ENCODE measurements at places on chromosomes 12 and 14.

DNA sequence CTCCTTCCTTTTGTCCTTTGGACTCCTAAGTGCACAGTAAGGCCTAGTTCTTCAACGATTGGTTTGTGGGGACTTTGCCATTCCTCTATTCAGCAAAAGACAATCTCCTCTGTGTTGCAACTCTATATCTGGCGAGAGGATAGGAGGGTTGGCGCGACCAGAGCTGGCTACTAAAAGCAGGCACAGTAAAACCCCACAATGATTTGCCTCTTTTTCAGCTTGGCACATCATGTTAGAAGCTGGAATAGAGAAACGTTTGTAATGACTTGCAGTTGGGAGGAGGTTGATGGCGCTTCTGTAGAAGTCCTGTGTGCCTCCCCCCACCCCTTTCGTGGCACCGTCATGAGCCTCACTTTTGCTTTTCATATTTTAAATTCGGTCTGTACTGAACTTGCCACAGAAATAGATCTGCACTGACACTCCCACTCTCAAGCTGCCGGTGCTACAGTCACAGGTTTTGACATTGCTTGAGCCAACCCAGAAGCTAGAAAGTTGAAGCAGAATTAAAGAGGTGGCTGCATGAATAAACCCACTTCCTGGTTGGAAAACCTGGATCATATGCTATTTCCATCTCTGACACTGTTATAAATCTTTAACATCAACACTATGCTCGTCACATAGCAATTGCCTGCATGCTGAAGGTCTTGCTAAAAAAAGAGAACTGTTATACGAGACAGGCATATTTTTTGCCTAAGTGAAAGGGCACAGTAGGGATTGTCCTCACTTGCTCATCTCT is 315.3 kb upstream of the PRICKLE1 start:
- no peak for DNase-seq

DNA sequence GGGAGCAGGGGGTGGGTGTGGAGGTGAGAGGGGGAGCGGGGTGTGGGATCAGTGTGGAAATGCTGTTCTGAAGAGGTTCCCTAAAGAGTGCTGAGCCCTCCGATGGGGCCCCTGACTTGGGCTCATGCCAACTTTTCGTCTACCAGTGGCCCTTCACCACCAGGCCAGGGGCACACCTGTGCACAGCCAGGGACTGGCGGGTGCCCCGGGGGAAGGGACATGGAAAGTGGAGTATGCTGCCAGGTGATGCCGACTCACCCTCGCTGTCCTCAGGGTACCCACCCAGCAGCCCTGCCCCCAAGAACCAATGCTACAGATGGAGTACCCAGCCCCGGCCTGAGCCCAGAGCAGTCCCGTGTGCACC is 26.2 kb downstream of the AMN start:
- DNase-seq, result no peak

GRCh38 chr14:31717294-31718085 is 156.3 kb downstream of the NUBPL start:
- no peak for DNase-seq

- DNase-seq, result no peak
Measured at GRCh38 chr14:93824076-93824475, 35.8 kb upstream of the PRIMA1 start.

DNA sequence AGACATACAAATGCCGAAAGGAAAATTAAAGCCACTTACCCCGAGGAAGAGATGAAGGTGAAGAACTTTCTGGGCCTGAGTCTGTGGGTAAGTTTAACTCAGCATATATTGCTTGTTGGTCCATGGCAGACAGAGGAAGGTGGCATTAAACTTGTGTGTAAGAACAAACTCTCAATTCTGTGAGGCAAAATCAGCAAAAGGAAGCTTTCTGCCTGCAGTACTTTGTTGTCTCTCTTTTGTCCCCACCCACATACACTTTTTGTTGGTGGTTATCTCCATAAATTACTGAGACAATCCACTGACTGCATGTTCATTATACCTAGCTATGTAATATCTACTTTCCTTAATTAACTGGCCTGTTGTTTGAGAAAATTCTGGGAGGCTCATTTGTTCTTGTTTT is at the start of gene KLRB1:
Gene KLRB1 (minus strand): TSS at position 201 of the 400 bp plus-strand sequence. CDS start 77 bp downstream, at position 124.
- DNase-seq, result peak; percentile 22

DNA sequence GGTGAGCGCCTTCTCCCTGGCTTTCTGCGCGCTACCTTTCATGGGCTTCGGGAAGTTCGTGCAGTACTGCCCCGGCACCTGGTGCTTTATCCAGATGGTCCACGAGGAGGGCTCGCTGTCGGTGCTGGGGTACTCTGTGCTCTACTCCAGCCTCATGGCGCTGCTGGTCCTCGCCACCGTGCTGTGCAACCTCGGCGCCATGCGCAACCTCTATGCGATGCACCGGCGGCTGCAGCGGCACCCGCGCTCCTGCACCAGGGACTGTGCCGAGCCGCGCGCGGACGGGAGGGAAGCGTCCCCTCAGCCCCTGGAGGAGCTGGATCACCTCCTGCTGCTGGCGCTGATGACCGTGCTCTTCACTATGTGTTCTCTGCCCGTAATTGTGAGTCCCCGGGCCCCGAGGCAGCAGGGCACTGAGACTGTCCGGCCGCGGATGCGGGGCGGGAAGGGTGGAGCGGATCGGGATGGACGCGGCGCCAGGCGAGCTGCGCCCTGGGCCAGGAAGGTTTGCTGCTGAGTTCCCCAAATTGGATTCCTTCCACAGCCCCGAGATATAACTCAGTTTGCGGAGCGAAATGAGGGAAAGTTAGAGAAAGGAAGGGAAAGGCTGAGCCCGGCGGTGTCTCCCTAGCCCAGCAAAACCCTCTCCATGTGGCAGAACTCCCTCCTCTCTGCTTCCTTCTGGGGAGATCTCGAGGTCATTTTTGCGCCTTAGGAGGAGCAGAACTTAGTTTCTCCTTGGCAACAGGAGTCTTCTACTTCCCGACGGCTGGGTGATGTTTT is 972 bp downstream of the PTGDR start:
- DNase-seq, result peak; percentile 25

- DNase-seq, result no peak
Measured at GRCh38 chr12:132545164-132545953, 55.4 kb downstream of the FBRSL1 start.

DNA sequence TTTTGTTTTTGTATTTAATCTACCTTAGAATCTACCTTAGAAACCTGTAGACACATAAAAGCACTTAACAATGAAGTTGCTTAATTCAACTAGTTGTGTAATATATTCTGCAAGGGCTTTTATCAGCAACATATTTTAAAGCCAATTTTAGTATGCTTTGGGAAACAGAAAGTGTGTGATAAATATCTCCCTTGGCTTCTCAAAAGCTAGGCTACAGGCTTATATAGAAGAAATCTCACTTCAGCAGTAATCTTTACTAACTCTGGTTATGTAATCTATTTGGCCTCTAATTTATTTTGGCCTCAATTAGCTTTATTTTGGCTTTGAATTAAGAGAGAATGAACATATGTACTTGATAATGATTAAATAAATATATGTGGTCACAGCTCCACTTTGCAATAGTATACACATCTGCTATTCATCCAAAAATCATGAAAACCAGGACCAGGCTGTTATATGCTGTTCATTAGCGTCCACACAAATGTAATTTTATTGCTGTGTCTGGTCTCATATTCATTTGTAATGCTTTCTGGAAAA is 37.2 kb downstream of the LRP6 start:
- DNase-seq, result no peak

GRCh38 chr14:67963545-67963944 is 144.0 kb downstream of the RAD51B start:
- no peak for DNase-seq

DNA sequence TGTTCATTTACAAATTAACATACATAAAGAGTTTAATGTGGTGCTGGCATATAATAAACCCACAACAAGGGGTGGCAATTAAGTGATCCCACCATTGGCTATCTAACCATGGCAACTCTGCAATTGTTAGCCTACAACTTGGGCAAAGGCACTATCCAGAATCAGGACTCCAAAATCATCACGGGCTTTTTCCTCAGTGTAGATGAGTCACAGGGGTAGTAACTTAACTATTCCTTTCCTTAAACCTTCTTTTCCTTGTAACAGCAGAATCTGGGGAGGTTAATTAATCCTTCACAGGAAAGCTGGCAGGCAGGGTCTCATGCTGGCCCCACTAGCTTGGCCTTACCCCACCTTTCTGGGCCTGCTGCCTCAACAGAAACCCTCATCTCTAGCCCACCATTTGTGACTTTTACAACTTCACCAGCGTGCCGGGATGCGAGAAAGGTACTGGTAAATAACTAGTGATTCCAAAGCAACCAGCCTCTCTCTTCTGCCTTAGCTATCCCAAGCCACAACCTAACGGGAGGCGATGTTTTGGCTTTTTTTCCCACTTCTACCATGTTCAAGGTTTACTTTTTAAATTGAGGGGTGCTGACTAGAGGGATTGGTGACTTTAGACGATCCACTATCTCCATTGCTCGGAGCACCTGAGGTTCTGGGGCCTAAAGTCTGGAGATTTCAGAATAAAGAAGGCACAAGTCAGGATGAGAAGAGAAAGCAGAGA is 744 bp downstream of the ATP5MC2 start:
- DNase-seq, result no peak

DNA sequence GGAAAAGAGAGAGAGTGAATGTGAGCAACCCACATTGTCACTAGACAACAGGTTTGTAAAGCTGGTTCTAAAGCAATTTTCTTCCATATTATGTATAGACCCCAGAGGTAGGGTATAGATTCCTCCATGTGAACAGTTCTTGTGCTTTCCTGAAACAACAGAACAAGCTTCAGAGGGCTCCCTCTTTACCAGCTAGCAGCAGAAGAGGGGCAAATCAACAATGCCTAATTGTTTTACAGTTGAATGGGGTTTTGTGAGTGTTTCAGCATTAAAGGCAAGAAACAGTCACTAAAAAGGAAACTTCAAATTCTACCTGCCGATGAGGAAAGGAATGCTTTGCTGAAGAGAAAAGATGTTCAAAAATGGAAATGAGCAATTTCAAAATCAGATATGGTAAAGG is 341.2 kb upstream of the KITLG start:
- DNase-seq, result no peak

DNA sequence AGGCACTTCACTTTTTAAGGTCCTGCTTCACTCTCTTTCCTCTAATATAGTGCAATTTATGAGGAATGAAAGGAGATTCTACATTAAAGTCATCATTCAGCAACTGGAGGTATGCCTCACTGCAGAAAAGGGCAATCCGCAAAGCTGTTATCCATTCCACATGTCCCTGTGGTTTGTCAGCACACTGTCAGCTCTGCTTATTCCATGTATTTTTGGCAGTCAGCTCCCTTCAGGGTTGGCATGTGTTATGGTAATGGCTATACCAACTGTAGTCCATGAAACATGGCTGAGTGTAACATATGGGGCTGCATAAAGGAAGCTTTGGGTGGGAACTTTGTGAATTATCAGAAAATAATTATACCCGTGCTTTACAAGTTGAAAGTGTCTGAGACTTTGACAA is 154.1 kb downstream of the GALC start:
- DNase-seq, result no peak
